ENCODE measurements at places on chromosomes 3 and 15.

GRCh38 chr15:90309020-90309419, 43.1 kb upstream of the ZNF774 start:
- DNase-seq, result no peak

- DNase-seq, result no peak
These were observed 777.4 kb downstream of the TUSC7 start for GRCh38 chr3:117486719-117487716.

DNA sequence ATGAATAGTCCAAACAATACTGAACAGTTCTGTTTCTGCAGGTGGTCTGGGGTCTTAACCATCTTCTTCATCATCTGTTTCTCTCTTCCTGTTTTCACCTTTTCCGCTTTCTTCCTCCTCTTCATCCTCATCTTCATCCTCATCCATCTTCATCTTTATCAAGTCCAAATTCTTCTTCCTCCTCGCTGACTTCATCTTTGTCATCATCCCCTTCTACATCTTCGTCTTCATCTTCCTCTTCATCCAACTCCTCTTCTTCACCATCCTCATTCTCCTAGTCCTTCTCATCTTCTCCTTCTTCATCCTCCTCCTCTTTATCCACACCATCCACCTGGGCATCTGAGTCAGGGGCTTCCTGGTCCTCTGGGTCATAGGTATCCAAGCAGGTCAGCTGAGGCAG, 16.5 kb upstream of the CFAP161 start:
- no peak for DNase-seq

- no peak for DNase-seq
These were observed 36.5 kb downstream of the CYP11A1 start for GRCh38 chr15:74330861-74331408.

DNA sequence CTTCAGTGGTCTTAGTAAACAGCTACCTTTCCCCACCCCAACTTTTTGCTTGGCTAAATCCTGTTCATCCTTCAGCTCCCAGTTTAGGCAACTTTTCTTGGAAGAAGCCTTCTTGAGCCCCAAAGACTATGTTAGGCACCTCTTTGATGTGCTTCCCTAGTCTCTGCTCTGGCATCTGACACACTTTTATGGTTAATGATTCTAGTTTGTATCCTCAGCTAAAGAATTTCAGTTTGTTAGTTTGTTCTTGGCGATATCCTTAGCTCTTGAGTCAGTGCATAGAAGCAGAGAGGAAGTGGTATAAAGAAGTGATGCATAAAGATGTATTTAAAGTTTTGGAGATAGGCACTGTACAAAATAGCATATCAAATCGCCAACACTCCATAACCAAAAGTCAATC, 168.4 kb downstream of the WDR72 start:
- DNase-seq, result no peak

GRCh38 chr15:47673232-47673761, 44.0 kb upstream of the SEMA6D start:
- no peak for DNase-seq

All from stimulated activated CD8-positive, alpha-beta memory T cell treated with anti-CD3 and anti-CD28 coated beads, Interleukin-12 subunit alpha, Interleukin-12 subunit beta, amount 100 ng/mL, for 1 hour (primary cell).